CD4-positive, CD25-positive, alpha-beta regulatory T cell (primary cell): ENCODE measurements at places on chromosomes 6 and 20. TPM values are rescaled to one million over a fixed set of nuclear protein-coding genes. Genes with fewer than 3 reads are reported as not detected.

GRCh38 chr20:50149481-50150254, 3.9 kb downstream of the PEDS1 start:
- DNase-seq, result no peak
- peaks cover 7% of the 10 kb centered on the region for H3K36me3 ChIP-seq
- H3K4me3 ChIP-seq, result no peak overlapping the region
- H3K4me1 ChIP-seq, result peaks cover 79% of the 10 kb centered on the region
- peak overlapping the region; percentile 92 for H3K27ac ChIP-seq

GRCh38 chr6:11814106-11814505, 35.5 kb upstream of the ADTRP start:
- H3K27me3 ChIP-seq, result no peaks in the 10 kb centered on the region
- no peaks in the 10 kb centered on the region for H3K4me1 ChIP-seq
- no peak for DNase-seq
- no peaks in the 10 kb centered on the region for H3K36me3 ChIP-seq
- H3K4me3 ChIP-seq, result no peak overlapping the region

The OR12D3 gene
- not detected for polyA plus RNA-seq

GRCh38 chr20:5548902-5549599, 201.2 kb upstream of the SHLD1 start:
- H3K36me3 ChIP-seq, result peaks cover 69% of the 10 kb centered on the region
- H3K4me1 ChIP-seq, result no peaks in the 10 kb centered on the region
- DNase-seq, result no peak
- H3K27me3 ChIP-seq, result no peaks in the 10 kb centered on the region
- H3K27ac ChIP-seq, result no peak overlapping the region
- H3K4me3 ChIP-seq, result no peak overlapping the region

The SIRPD gene
- not detected for polyA plus RNA-seq

The UBE2C gene
- 3.4 TPM for polyA plus RNA-seq

DNA sequence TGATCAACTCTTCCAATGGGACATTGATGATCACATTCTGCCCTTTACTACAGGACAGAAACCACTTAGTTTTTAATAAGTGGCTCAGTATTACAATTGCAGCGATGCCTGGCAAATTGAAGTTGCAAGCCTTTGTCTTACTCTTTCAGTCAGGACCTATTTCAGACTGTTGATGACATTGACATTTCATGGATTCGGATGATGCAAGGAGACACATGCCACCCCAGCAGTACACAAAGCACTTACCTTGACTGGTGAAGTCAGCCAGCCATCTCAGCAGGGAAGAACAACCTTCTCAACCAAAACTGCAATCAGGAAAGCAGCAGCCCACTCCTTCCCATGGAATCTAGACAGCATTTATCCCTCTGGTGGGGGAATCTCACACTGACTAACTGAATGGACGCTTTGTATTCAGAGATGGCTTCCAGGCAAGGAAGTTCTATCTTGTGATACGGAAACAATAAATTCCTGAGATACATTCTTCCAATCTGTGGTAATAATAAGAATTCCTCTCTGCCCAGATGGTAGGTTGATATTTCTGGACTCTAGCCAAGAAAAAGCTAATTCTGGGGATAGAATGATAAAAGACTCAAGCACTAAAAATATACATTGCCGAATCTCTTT, 24.8 kb downstream of the NFYA start:
- H3K4me3 ChIP-seq, result no peak overlapping the region
- no peak for DNase-seq
- no peak overlapping the region for H3K27ac ChIP-seq
- peaks cover 81% of the 10 kb centered on the region for H3K36me3 ChIP-seq
- H3K4me1 ChIP-seq, result no peaks in the 10 kb centered on the region
